ENCODE measurements at places on chromosomes 12 and 14.
A peak's percentile ranks its signal among the peaks of the same experiment; 100 is the strongest.

GRCh38 chr12:79360286-79360685 lies 330.5 kb downstream of the PAWR start:
- no peak for DNase-seq

- DNase-seq = no peak
These were observed 230.2 kb upstream of the NAV3 start for GRCh38 chr12:77600468-77600843.

DNA sequence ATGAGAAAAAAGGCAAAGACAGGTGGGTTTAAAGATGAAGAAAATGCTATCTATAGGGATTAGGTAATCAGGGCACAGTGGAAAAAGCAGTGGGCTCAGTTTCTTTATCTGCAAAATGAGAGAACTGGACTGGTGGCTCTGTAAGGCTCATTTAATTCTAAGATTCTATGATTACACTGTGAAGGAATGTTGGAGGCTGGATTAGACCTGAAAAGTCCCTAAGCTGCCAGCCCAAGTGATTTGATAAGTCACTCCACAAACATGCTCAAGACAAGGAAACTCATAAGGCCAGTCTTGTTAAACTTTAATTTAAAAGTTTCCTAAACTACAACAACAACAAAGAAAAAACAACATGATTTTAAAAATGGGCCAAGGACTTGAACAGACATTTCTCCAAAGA lies 75.1 kb downstream of the DCAF5 start:
- peak; percentile 95 for DNase-seq

- no peak for DNase-seq
These were observed 238.2 kb upstream of the SSTR1 start for GRCh38 chr14:37969511-37969979.

- no peak for DNase-seq
These were observed 80.7 kb downstream of the GRIN2B start for GRCh38 chr12:13900718-13901117.

DNA sequence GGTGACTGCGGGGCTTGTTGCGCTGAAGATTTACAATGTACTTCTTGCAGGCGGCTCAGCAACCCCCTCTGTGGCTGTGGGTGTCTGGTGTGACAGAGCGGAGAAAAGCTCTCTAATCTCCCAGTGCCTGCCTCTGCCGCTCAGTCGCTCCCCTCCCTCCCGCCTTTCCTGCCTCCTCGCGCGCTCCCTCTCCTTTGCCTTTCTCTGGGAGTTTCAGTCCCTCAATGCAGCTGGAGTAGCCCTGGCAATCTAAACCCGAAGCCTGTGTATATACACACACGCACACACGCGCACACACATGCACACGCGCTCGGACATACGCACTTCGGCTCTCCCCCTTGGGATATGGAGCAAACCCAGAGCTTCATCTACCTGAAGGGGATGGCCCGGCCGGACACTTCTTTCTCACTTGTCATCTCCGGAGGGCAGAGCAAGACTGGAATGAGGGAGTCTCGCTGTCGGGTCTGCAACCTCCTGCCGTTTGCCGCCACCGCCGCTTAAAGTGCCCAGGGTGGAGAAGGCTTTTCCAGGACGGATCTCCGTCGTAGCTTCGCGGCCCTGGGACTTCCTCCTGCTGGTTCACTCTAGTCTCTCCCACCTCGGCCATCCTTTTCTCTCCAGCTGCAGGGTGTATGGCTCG lies 599 bp upstream of the TRHDE start:
- peak; percentile 79 for DNase-seq

DNA sequence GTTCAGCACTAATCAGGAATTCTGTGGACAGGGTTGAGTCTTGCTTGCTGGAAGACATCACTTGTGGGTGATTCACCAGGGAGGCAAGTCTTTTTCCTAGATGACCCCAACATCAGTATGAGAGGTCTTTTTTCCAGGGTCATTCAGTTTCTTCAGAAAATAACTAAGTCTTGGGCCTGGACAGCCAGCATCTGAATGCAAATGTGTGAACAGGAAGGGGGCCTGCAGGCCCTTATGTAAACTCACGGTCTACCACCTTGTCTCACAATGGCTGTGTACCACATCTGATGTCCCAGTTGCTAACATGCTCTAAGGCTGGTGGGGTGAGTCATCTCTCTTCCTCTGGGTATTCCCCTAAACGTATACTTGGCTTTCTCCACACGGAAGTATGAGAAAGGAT lies 79.2 kb downstream of the HECTD4 start:
- peak; percentile 83 for DNase-seq

DNA sequence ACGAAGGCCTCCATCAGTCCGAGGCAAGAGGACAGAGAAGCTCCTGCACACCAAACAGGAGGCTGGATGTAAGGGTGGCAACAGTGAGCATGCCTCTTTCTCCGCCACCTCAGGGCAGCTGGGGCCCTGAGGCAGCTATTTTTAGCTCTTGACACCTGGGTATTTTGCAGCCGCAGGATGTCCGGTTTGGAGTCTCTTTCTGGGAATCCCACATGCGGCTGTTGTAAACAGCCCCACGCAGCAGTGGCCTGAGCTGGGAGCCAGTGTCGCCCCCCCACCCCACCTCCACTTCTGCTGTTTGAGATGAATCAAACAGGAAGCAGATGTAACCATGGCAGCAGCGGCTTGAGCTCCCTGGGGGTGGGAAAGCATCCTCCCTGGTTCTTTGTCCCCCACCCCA lies 11.7 kb downstream of the HDAC7 start:
- DNase-seq = peak; percentile 65

DNA sequence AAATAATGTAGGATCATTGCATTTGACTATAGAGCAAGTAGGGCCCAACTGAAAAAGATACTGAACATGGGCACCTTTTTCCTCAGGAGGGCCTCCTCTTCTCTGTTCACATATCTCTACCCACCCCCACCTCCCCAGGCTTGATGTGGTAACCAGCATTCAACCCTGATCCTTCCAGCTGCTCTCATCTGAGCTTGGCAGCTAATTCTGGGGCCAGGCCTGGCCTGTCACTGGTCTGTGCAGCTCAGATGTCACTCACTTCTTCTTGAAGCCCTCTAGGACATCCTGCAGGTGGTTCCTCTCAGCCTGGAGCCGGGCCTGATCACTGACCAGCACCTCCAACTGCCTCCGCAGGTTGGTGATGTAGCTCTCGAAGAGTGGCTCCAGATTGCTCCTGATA lies 2.1 kb downstream of the KRT84 start:
- no peak for DNase-seq

DNA sequence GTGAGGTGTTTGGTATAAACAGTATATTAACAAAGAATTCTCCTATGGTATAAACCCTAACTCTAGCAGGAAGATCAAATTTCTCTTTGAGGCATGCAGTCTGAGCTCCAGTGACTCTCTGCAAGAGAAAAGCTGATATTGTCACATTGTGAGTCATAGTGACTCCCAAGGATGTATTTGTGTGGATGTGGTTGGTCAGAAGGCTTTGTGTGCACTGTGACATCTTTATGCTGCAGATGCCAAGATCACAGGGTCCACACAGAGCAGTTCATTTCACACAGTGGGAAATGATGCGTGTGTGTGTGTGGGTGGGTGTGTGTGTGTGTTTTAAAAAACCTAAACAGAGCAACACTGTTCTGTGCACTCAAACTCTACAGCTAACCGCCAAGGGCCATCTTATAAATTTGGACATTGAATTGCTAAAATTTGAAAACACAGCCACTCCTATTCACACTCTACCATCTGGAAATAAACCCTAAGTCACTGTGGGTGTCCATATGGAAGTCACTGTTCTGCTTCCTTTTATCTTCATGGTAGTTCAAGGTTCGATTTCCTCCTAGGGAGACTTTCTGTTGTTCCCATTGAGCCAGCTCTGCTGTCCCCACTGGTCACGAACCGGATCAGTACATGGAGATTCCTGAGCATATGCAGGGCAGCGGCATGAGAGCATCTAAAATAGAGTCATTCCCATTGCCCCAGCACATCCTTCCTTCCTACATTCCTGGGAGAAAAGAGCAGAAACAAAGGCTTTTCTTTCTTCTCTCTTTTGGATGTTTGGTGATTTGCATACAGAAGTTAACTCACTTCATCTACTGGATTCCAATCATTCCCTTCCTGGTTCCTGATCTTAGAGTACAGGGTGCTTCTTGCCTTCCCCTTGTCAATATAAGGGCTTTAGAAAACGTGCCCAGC lies 727.6 kb downstream of the DIO2 start:
- DNase-seq = peak; percentile 81

- no peak for DNase-seq
These were observed 83.5 kb downstream of the PTPRR start for GRCh38 chr12:70837026-70837425.

DNA sequence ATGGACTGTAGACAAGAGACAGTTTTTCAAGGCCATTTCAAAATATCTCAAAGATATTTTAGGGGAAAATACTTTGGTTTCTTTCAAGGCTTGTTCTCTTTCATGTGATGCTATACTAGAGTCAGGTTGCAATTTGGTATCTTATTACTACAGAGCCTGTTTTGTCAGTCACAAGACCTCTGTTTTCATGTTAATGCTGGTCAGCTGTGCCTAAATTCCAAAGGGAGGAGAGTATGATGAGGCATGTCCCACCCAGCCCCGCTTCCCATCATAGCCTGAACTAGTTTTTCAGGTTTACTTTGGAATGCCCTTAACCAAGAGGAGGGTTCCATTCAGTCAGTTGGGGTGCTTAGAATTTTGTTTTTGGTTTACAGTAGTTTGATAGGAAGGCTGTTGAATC lies 52.6 kb downstream of the GPHB5 start:
- DNase-seq = no peak

- no peak for DNase-seq
These were observed 2.3 kb downstream of the CLEC2B start for GRCh38 chr12:9866860-9867269.

Measured in EH (cell line).